ENCODE measurements at places on chromosomes 11 and 22.
A peak's percentile ranks its signal among the peaks of the same experiment; 100 is the strongest.

- no peak for DNase-seq
These were observed 50.1 kb downstream of the CHST1 start for GRCh38 chr11:45615182-45615792.

- DNase-seq, result peak; percentile 62
These were observed 15.9 kb downstream of the RHOG start for GRCh38 chr11:3824714-3825472.

- no peak for DNase-seq
These were observed 12.5 kb downstream of the SELENOO start for GRCh38 chr22:50213263-50213662.

- peak; percentile 23 for DNase-seq
These were observed 56.2 kb upstream of the SC5D start for GRCh38 chr11:121236115-121237001.
